Karpas-422 (cell line): ENCODE measurements at places on chromosomes 6 and 20.

DNA sequence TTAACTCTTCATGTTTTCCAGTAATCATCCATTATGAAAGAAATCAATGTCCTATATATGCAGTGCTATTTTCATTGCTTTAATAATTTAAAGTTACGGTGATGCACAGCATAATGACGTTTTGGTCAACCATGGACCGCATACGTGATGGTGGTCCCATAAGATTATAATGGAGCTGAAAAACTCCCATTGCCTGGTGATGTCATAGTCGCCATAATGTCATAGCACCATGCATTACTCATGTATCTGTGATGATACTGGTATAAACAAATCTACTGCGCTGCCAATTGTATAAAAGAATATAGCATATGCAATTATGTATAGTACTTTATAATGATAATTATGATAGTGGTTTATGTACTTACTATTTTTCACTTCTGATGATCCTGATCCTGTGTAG lies 42.3 kb upstream of the ALDH8A1 start:
- DNase-seq = no peak

GRCh38 chr6:114638341-114638740 lies 295.5 kb upstream of the HS3ST5 start:
- no peak for DNase-seq

DNA sequence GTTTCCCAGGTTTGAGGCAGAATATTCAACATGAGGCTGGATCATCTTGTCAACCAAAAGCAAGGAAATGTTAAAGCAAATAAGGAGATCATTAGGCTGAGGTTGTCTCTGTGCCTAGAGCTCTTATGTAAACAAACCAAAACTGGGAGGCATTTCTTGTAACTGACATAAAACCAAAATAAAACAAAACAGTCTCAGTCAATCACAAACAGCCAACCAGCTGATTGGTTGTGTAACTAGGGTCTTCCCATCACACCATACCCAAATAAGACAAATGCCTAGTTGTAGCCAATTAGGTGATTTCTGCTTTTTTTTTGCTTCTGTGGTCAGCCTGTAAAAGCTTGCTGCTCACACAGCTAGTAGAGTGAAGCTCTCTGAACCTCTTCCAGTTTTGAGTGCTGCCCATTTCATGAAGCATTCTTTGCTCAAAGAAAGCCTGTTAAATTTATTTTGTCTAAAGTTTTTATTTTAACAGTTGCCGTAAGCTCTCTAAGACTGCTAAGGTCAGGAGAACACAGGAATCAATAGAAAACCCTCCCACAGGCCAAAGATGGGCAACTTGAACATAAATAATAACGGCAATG lies 8.9 kb upstream of the FITM2 start:
- DNase-seq = no peak

DNA sequence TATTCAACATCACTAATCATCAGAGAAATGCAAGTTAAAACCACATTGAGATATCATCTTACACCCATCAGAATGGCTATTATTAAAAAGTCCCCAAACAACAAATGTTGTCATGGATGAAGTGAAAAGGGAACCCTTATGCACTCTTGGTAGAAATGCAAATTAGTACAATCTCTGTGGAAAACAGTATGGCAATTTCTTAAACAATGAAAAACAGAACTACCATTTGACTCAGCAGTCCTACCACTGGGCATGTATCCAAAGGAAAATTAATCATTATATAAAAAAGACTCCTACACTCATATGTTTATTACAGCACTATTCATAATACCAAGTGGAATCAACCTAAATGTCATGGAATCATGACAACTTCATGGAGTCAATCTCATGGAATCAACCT lies 611.3 kb upstream of the GJE1 start:
- DNase-seq = no peak

DNA sequence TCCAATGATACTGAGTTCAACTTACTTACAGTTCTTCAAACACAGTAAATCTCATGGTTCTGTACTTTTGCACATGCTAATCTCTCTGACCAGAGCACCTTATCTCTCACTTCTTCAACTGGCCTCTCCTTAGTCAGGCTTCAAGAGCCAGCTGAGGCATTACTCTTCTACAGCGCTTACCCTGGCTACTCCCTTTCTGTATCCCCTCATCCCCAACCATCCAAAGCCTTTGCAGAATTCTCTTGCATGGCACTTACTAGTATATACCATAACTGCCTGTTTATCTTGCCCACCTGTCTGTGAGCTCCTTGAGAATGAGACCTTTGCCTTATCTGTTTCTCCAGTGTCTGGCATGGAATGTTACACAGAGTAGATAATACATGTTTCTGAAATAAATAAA lies 49.2 kb downstream of the SESN1 start:
- DNase-seq = no peak

DNA sequence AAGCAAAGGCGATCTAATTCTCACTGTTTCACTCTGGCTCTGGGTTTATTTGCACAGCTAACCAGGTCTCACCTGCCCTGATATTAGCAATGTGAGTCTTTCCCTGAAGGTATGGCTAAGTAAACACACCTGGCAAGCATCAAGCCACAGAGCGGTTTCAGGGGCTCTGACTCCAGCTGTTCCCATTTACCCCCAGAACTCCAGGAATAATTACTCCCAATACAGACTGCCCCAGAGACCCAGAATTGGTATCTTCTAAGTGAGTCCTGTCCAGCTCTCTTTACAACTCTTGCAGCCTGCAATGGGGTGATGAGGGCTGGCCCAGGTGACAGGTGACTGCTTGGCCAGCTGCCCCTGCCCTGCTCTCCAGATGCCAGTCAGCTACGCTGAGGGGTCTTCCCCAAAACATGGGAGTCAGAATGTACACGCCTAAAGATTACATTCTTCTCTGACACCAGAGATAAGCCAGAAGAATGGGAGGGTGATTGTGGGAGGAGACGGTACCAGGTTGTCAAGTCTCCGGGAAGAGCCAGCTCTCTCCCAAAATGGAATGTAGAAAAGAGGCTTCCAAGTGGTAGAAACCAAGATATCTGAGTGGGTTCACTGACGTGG lies 4.9 kb upstream of the LRRN4 start:
- no peak for DNase-seq

- DNase-seq = no peak
Measured at GRCh38 chr6:132954936-132955335, 140.6 kb downstream of the RPS12 start.

DNA sequence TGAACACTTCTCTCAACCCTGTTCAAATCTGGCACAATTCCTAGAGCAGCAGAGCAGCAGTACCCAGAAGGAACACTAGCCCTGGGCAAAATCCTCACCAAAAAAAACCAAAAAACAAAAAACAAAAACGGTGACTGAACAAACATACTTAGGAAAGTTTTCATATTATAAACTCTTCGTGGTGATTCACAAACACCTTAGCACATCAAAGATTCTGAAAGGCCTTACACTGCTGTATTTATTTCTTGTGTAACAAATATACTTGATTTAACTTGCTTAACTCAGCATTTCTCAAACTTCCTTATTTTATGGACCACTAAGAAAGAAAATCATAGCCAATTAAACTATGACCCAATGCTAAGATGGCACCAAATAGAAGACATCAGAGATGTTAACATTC lies 57.8 kb upstream of the RREB1 start:
- no peak for DNase-seq

DNA sequence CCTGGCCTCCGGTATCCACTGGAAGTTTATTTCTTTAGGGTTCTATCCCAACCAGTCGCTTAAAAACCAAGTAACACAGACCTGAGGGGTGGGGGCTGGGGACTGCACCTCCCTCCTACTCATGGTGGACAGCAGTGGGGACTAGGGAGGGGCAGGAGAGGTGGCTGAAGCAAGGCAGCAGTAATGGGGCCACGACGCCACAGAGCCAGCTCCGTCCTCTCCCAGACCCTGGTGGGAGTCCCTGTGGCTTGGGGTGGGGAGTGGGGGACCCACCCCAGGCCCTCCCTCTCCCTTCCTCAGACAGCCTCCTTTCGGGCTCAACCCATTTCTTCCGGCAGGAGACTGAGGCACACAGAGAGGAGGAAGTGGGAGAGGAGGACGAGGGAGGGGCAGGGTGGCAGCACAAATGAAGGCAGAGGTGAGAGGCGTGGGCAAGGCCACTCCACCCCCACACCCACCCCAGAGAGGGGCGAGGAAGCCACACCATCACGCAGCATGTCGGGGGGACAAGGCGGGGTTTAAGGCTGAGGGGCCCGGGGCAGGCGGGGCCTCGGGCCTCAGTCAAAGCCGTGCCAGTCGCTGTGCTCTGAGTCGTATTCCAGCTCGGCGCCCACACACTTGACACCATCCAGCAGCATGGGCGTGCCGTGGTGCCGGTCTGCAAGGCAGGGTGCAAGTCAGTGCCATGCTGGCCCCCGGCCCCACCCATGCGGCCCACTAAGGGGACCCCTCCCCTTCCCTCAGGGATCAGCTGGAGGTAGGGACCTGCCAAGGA lies 13.9 kb downstream of the ADISSP start:
- no peak for DNase-seq

GRCh38 chr20:34753706-34754461 lies 49.7 kb downstream of the TP53INP2 start:
- no peak for DNase-seq

- DNase-seq = no peak
Measured at GRCh38 chr20:21117521-21117920, 8.4 kb upstream of the KIZ start.

DNA sequence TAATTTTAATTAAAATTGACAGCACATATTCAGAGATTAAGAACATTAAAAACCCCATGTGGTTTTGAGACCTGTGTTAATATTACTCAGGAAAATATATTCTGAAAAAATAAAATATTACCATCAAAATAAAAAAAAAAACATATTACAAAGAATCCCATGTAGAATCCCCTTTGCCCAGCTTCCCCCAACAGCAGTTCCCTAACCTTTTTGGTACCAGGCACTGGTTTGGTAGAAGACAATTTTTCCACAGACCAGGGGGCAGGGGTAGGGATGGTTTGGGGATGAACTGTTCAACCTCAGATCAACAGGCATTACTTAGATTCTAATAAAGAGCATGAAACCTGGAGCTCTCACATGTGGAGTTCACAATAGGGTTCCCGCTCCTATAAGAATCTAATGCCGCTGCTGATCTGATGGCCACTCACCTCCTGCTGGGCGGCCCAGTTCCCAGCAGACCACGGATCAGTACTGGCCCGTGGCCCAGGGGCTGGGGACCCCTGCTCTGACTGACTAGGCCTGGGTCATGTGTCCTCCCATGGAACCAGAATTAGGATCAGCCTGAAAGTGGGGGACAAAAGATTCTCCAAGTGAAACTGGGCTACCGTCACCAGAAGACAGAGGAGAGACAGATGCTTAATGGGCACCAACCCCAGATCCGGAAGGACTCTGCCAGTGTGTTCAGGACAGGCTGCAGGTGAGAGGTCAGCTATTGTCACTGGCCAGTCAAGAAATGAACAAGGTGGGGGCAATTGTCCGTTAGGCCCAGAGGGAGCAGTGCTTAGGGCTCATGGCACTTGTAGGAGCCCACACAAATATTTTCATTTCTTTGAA lies 235.5 kb downstream of the PREX1 start:
- no peak for DNase-seq

DNA sequence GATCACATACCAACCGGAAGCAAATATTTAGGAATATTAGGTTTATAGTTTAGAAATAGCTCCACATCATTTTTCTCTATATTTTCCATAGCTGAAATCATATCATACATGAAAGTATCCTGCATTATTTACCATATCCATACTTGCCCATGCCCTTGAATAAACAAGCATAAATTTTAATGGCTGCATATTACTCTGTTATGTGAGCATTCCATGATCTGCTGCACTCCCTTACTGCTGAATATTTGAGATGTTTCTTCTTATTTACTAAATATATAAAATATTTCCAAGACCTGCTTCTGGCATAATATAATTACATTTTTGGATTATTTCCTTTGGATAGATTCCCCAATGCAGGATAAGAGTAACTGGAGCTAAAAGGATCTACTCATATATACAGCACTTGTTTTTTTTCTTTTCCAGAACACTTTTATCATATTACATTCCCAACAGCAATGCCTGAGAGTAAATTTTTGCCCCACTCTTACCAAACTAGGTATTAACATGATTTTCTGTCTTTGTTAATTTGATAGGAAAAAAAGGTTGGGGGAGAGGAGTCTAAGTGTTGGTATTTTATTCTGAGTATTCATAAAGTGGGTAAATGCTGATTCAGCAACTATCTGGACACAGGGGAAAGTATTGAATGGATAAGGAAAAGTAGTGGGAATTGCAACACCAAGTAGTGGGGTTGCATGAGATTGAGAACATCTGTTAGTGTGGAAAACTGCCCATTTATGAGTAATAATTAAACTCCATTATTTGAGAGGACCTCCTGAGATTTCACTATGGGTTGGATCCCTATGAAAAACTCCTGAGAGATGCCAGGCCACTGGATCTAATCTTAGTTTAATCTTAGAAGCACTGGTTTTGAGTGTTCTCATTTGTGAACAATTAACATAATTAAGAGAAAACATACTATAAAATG lies 76.0 kb downstream of the MAN1A1 start:
- DNase-seq = no peak

DNA sequence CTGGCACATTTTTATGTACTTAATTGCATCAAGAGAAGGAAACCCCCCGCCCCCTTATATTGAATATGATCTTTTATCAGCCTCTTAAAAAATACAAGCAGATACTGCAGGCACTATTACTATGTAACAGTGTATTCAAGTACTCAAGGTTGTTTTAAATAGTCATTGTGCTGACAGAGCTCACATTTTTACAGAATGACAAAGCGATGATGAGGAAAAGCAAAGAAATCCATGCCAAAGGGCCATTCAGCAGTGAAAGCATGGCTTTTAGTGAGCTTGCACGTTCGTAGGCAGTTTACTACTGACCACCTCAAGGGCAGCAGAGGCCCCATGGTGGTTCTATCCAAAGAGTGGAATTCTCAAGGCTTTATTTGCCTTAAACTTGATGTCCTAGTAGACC lies 146.8 kb downstream of the RPS12 start:
- no peak for DNase-seq

DNA sequence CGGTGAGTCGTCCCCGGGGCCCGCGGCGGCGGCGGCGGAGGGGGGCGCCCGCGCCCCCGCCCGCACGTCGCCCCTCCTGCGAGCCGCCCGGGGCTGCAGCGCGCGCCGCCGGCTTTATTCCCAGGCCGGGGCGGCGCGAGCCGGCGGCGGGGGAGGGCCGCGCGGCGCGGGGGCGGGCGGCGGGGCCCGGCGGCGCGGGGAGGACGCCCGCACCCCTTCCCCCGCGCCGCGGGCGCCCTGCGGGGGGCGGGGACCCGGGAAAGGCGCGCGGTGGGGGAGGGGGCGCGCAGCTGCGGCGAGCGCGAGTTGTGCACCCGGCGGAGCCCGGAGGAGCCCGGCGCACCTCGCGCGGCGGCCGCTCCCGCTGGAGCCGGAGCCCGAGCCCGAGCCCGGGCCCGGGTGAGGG lies 646 bp downstream of the HMGA1 start:
- DNase-seq = peak; percentile 68

- DNase-seq = no peak
Measured at GRCh38 chr6:80215063-80215462, 108.6 kb downstream of the BCKDHB start.

DNA sequence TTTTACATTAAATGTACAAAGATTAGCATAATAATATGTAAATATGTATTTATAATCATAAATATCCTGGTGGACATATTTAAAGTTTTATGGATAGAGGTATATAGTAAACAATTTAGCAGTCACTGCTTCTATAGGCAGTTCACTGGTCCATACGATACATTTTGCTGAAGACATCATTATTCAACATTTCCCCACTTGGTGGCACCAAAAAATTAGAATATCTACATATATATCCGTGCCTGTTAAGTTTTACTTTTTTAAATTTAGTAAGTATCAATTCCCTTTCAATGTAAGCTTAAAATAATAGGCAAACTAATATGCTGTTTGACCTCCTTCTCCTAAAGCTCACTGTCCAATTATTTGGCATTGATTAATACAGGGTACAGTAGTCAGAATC lies 64.2 kb downstream of the LMBRD1 start:
- peak; percentile 73 for DNase-seq

- no peak for DNase-seq
Measured at GRCh38 chr6:141118991-141119390, 1013.7 kb upstream of the GJE1 start.
